ENCODE measurements at places on chromosomes 1 and 21. TPM values are rescaled to one million over a fixed set of nuclear protein-coding genes. Genes with fewer than 3 reads are reported as not detected.

DTL gene
- total RNA-seq = 60.4 TPM

FUCA1 gene
- total RNA-seq = 8.2 TPM

RIPPLY3 gene
- 28.0 TPM for total RNA-seq

SH2D1B gene
- total RNA-seq = not detected

MARK1 gene
- total RNA-seq = 5.3 TPM

S100A3 gene
- not detected for total RNA-seq

SHE gene
- total RNA-seq = 0.46 TPM

TPTE gene
- total RNA-seq = not detected

Measured in endodermal cell (in vitro differentiated cells).